ENCODE measurements at places on chromosomes 2 and 18.

DNA sequence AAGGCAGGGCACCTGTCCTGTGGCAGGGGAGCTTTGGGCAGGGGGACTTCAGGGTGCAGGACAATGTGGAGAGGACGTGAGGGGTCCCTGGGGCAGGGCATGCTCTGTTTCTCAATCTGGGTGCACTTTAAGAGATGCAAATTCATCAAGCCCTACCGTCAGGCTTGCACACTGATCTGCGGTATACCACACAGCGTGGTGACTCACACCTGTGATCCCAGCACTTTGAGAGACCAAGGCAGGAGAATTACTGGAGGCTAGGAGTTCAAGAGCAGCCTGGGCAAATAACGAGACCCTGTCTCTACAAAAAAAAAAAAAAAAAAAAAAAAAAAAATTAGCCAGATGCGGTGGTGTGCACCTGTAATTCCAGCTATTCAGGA, 10.2 kb upstream of the GPC1 start:
- no peak for DNase-seq

- no peak for DNase-seq
Measured at GRCh38 chr2:10276481-10277292, 26.0 kb upstream of the HPCAL1 start.

DNA sequence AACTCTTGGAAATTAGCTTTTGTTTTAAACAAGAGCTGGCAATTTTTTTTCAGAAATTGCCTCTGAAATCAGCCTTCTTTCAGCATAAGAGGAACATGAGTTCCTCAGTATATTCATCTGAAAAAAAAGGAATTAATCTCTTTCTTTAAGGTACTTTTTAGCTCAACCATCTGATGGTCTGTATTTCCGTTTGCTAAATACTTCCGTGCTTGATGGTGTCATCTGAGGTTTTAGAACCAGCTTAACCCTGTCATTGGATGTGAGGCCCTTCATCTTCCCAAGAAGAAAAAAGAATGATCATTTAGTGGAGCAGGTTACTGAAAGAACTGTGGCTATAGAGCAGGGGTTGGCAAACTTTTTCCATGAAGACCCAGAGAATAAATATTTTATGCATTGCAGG, 175.0 kb downstream of the TRABD2A start:
- DNase-seq: no peak

- DNase-seq: no peak
Measured at GRCh38 chr2:221567809-221568208, 4.3 kb downstream of the EPHA4 start.

- no peak for DNase-seq
Measured at GRCh38 chr2:233423552-233423860, 69.2 kb downstream of the DGKD start.

GRCh38 chr18:74402806-74403433, 54.2 kb downstream of the DIPK1C start:
- no peak for DNase-seq

GRCh38 chr2:238256594-238257104, 16.8 kb upstream of the HES6 start:
- peak; percentile 45 for DNase-seq

DNA sequence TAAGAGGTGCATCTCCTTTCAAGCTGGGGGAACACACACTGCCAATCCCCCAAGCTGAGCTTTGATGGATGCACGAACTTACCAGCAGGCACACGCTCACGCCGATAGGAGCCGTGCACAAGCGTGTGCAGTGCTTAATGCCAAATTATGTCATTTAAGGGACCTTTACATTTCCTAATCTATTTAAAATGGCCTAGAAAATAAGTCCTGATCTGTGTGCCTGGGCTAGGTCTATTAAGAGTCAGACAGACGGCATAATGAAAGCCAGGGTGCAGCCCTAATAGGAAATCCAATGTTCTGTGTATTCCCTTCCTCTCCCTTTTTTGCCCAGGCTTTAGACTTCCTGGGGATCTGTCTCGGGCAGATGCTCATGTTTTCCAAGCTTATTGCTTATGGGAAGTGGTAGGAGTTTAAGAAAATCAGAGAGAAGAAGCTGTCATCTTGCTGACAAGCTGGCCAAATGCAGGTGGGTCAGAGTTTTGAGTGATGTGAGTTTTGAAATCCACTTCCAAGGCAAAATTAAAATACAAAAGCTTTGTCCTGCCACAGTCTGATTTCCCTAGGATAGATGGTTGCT, 142.6 kb downstream of the MYT1L start:
- DNase-seq: no peak

DNA sequence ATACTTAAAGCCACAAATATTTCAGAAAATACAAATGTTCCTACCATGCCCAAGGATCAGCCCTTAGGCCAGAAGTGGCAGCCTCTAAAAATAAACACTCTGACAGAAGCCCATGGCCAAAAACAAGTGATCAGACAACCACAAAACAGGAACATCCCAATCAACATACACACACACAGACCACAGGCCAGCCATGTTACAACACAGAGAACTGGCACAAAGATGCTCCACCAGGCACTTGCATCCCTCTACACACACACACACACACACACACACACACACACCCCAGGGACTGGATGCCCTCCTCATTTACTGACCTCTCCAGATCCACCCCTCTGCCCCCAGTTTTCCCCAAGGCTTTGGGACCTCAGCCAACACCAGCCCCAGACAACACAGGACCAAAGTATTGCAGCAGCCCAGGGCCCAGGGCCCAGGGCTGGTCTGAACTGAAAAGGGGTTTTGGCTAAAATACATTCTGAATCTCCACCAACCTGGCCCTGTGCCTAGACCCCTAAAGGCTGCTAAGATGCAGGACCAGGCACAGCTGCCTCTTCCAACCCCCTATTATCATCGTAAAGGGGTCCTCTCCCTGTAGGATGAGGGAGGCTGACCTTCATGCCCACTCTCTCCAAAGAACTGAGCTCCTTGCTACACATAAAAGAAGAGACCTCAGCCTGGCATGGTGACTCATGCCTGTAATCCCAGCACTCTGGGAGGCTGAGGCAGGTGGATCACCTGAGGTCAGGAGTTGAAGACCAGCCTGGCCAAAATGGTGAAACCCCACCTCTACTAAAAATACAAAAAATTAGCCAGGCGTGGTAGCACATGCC, 151.4 kb downstream of the TNS1 start:
- DNase-seq: no peak

DNA sequence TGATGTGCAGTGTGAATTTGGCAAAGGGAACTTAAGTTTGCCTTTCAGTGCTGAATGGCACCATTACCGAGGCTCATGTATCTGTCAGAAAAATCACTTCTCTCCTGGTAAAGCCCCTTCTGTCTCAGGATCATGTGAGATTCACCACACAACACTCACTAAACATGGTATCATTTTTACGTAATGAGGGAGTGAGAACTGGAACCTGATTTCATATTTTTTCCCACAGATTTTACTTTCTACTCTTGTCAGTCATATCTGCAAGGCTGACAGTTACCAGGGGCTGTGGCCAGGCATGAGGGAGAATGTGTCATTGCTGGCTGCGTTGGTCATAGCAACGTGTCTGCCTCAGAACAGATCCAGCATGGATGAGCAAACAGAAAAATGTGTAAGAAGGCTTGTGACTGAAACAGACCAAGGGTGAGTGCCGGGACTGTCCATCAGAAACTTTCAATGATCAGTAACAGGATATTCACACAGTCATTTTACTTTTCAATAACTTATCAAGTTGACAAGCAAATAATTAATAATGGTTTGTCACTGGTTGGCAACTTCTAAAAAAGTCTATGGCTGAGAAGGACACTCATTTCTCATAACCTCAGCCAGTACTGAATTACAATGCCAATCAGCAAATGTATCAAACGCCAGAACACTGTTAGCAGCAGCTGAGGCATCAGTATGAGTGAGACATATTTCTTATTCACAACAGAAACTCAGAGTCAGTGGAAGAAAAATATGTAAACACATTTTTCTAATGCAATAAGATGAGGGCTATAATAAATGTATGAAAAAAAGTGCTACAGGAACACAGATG, 100.5 kb downstream of the CDC42EP3 start:
- DNase-seq: no peak

- DNase-seq: no peak
Measured at GRCh38 chr18:11289248-11289647, 139.9 kb upstream of the PIEZO2 start.

- no peak for DNase-seq
Measured at GRCh38 chr2:191660575-191660974, 17.4 kb upstream of the NABP1 start.

DNA sequence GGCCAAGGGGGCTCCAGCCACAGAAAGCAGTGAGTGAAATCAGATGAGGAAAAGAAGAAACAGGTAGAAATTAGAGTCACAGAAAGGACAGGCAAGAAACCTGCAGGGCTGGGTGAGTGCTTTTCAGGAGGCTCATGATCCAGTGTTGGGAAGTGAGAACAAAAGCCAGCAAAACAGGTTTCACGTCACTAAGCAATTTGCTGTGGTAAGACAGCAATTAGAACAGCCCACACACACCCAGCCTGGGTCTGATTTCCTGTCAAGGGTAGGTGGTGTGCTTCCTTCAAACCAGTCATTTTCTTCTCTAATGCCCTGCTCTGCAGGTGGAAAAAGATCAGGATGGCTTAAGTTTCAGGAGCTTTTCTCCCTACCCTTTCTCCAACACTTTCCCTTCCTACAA, 52.9 kb upstream of the XDH start:
- no peak for DNase-seq

- DNase-seq: no peak
Measured at GRCh38 chr18:51561821-51562220, 364.3 kb upstream of the MEX3C start.

- no peak for DNase-seq
Measured at GRCh38 chr18:23871410-23871809, 143.1 kb upstream of the TTC39C start.

All from activated CD4-positive, CD25-positive, alpha-beta regulatory T cell (primary cell).